ENCODE measurements at places on chromosomes 7 and 10. TPM values are rescaled to one million over a fixed set of nuclear protein-coding genes. Genes with fewer than 3 reads are reported as not detected.

GJD4 gene
- not detected for total RNA-seq

CCL26 gene
- not detected for total RNA-seq

GNGT1 gene
- total RNA-seq, result not detected

PRKAG2 gene
- 71.0 TPM for total RNA-seq

PDE1C gene
- total RNA-seq, result 0.21 TPM

IL15RA gene
- total RNA-seq, result 24.9 TPM

VPS37D gene
- total RNA-seq, result 0.85 TPM

VGF gene
- 0.28 TPM for total RNA-seq

OR2A1 gene
- total RNA-seq, result 0.12 TPM

CRHR2 gene
- not detected for total RNA-seq

DNA sequence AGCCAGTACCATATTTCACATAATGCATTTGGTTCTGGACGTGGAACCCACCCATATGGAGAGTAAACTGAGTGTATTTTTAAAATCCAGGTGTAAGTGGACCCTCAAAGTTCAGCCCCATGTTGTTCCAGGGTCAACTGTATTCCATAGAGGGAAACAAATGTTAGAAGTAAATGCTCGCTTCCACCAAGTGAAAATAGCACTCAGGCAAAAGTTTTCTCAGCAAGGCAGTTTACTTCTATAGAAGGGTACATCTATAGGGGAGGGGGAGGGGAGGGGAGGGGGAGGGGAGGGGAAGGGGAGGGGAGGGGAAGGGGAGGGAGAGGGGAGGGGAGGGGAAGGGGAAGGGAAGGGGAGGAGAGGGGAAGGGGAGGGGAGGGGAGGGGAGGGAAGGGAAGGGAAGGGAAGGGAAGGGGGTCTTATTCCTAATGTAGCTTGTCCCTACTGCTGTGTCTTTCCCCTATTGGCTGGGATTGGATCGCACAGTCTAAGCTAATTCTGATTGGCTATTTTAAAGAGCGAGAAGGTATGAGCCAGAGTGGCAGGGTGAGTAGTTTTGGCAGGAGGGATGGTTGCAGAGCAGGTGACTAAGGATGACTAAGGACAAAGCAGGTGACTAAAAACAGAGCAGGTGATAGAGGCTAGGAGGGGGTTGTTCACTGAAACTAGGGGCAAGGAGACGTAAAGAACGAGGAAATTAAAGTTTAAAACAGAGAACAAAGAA, 29.1 kb downstream of the GARIN1A start:
- H3K27me3 ChIP-seq, result peaks cover 8% of the 10 kb centered on the region
- no peaks in the 10 kb centered on the region for H3K36me3 ChIP-seq
- no peak overlapping the region for H3K27ac ChIP-seq
- DNase-seq, result no peak
- H3K4me1 ChIP-seq, result peaks cover 4% of the 10 kb centered on the region

- no peaks in the 10 kb centered on the region for H3K4me1 ChIP-seq
- no peak overlapping the region for H3K4me3 ChIP-seq
- no peak for DNase-seq
- H3K36me3 ChIP-seq, result no peaks in the 10 kb centered on the region
- H3K27ac ChIP-seq, result no peak overlapping the region
These were observed 298.3 kb downstream of the RPS24 start for GRCh38 chr10:78332012-78332411.

DNA sequence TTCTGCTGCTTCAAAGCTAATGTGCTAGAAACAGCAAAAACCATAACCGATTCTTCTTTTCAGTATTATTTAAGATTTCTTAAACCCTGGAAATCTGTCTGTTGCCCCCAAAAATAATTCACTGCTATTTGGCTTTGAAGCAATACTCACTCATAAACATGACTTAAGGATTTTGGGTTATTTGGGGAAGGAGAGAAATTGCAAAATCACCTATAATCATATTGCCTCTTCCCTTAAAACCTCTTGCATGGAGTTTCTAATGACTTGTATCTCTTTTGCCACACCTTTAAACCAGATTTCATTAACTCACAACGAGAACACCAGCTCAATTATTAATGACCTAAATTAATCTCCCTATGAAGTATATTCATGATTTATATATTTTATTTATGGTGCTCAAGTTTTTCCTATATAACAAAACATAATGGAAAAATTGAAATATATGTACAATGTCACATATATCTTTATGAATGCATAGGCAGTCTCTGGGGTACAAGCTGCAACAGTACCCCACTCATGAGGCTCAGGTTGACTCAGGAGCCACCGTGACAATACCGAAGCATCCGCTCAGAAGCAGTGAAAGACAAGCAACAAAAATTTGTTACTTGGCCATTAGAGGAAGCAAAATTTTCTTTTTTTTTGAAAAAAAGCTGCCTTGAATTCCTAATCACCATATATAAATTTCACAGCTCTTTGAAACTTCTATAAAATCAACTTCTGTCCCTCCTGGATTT, 3.0 kb downstream of the NAMPT start:
- no peaks in the 10 kb centered on the region for H3K36me3 ChIP-seq
- H3K4me3 ChIP-seq, result no peak overlapping the region
- H3K4me1 ChIP-seq, result peaks cover 9% of the 10 kb centered on the region
- DNase-seq, result no peak

- peaks cover 18% of the 10 kb centered on the region for H3K4me1 ChIP-seq
- no peak for DNase-seq
- no peak overlapping the region for H3K4me3 ChIP-seq
- H3K36me3 ChIP-seq, result no peaks in the 10 kb centered on the region
- no peak overlapping the region for H3K27ac ChIP-seq
- peaks cover 12% of the 10 kb centered on the region for H3K27me3 ChIP-seq
These were observed 3.8 kb downstream of the KAZALD1 start for GRCh38 chr10:101065481-101066145.

DNA sequence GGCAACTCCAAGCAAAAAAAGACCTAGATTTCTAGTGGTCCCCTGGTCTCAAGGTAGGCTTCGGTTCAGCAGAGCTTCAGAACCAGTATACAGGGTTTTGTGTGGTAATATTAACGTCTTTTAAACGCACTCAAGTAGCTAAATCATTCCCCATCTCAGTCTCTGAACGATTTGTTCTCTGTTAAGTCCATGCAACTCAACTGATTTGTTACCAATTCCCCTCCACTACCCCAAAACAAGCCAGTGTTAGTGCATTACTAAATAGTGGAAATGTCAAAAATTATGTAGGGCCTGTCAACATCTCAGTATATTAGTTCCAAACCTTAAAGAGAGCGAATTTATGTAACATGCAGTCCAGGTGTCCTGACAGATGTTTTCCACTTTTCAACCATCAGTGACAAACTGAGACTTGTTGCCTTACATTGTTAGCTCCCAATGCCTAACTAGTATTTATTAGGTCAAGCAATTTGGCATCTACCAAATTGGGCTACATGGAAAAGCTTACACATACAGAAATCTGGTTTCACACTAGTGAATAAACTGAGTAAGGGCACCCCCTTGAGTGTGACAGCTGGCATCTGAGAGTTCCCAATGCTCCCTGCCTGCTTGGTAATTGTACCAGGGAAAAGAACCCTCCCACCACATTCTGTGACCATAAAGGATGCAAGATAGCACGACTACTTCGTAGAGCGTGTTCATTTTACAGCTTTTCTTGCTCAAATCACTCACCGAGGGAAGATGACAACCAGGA, 12.2 kb downstream of the HNRNPA2B1 start:
- no peak for DNase-seq
- H3K27ac ChIP-seq, result no peak overlapping the region
- peaks cover 28% of the 10 kb centered on the region for H3K4me1 ChIP-seq
- H3K27me3 ChIP-seq, result no peaks in the 10 kb centered on the region

DNA sequence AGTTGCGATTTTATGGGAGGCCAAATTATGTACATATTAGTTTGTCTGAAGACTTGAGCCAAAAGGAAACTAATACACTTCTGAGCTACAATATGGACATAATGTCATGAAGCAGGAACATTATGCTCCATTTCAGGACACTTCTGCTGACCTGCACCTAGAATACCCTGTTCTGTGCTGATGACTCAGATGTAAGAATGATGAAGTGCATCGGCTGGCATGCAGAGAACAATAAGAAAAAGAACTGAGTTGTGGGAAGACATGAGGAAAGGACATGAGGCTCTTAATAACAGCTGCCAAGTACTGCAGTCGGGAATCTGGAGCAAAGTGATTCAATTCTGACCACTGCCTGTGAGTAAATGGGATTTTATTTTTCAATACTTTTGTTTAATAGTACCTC, 192.9 kb upstream of the VSTM2A start:
- H3K27me3 ChIP-seq, result no peaks in the 10 kb centered on the region
- no peaks in the 10 kb centered on the region for H3K4me1 ChIP-seq
- H3K36me3 ChIP-seq, result no peaks in the 10 kb centered on the region

- H3K36me3 ChIP-seq, result no peaks in the 10 kb centered on the region
- no peak overlapping the region for H3K27ac ChIP-seq
- H3K4me1 ChIP-seq, result peaks cover 5% of the 10 kb centered on the region
These were observed 101.0 kb upstream of the IKZF1 start for GRCh38 chr7:50203521-50203920.

DNA sequence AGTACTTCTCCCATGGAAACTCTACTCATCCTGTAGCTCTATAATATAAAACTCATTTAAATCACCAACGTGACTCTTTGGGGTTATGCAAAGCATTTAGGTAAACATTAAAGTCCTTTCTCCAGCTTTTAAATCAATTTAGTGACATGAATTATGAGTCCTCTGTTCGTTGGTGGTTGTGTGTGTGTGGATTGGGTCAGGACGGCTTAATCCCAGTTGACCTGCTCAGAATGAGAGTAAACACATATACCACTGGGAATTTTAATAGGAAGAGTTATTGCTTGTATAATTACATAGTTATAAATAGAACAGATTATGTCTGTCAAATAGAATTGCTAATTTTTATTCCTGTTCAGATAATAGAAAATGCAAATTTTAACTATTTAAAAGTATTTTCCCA, 30.7 kb upstream of the ADCY1 start:
- no peak overlapping the region for H3K27ac ChIP-seq
- no peaks in the 10 kb centered on the region for H3K4me1 ChIP-seq
- no peaks in the 10 kb centered on the region for H3K27me3 ChIP-seq
- no peaks in the 10 kb centered on the region for H3K36me3 ChIP-seq
- no peak for DNase-seq

DNA sequence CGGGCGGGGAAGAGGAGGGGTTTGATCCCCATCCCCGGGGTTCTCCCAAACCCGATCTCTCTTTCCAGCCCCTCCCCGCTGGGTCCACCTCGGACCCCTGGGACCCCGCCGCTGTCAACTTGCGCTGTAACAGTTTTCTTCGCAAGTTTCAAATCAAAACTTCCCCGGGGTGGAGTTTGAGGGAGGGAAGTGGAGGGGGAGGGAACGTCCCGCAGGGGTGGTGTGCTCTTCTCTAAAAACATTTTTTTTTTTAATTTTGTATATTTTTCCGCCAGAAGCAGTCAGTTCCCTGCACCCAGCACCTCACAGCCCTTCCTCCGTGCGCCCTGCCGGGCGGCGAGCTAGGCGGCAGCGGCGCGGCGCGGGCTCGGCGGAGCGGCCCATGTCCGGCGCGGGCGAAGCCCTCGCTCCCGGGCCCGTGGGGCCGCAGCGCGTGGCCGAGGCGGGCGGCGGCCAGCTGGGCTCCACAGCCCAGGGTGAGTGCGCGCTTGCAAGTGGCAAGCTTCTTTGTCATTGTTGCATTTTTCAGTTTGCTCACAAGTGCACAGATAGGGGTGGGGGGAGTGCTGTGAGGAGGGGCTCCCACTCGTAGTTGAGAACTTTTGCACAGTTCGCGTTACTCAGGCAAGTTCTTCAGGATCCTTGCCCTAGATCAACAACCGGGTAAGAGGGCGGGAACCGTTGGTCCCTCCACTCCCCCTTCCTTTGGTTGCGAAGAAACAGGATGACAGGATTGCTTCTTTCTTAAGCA, 933 bp downstream of the MDFIC start:
- peak; percentile 68 for DNase-seq
- no peaks in the 10 kb centered on the region for H3K27me3 ChIP-seq
- H3K4me3 ChIP-seq, result peak overlapping the region; percentile 80
- H3K4me1 ChIP-seq, result peaks cover 22% of the 10 kb centered on the region

DNA sequence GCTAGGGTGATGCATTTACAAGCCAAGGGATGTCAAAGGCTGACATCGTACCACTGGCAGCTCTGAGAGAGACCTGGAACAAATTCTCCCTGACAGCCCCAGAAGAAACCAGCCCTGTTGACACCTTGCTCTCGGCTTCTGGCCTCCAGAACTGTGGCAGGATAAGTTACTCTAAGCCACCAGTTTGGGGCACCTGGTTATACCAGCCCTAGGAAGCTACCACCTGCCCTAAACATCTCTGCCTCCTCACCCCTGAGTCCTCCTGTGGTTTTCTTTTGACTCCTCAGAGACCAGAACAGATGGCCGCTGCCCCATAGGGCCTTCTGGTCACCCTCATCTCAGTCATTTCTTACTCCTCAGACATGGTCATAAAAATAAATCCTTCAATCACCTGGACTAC, 107.4 kb downstream of the CPXM2 start:
- H3K4me1 ChIP-seq, result no peaks in the 10 kb centered on the region
- DNase-seq, result no peak
- H3K27ac ChIP-seq, result no peak overlapping the region
- H3K4me3 ChIP-seq, result no peak overlapping the region
- no peaks in the 10 kb centered on the region for H3K36me3 ChIP-seq

GRCh38 chr7:112452102-112452888, 2.0 kb downstream of the IFRD1 start:
- H3K4me1 ChIP-seq, result peaks cover 10% of the 10 kb centered on the region
- no peak overlapping the region for H3K27ac ChIP-seq
- peaks cover 6% of the 10 kb centered on the region for H3K36me3 ChIP-seq
- no peaks in the 10 kb centered on the region for H3K27me3 ChIP-seq

GRCh38 chr7:117088623-117089194, 135.4 kb downstream of the ST7 start:
- H3K4me3 ChIP-seq, result no peak overlapping the region
- H3K27me3 ChIP-seq, result no peaks in the 10 kb centered on the region
- peaks cover 12% of the 10 kb centered on the region for H3K4me1 ChIP-seq
- no peak for DNase-seq
- no peak overlapping the region for H3K27ac ChIP-seq
- H3K36me3 ChIP-seq, result no peaks in the 10 kb centered on the region

- H3K4me3 ChIP-seq, result no peak overlapping the region
- no peak for DNase-seq
- no peaks in the 10 kb centered on the region for H3K4me1 ChIP-seq
- no peaks in the 10 kb centered on the region for H3K27me3 ChIP-seq
- H3K27ac ChIP-seq, result no peak overlapping the region
- no peaks in the 10 kb centered on the region for H3K36me3 ChIP-seq
These were observed 6.6 kb downstream of the DMBT1 start for GRCh38 chr10:122567056-122567660.
